Activated CD8-positive, alpha-beta memory T cell treated with anti-CD3 and anti-CD28 coated beads for 1 hour (primary cell): ENCODE measurements at places on chromosomes 7 and 10.

DNA sequence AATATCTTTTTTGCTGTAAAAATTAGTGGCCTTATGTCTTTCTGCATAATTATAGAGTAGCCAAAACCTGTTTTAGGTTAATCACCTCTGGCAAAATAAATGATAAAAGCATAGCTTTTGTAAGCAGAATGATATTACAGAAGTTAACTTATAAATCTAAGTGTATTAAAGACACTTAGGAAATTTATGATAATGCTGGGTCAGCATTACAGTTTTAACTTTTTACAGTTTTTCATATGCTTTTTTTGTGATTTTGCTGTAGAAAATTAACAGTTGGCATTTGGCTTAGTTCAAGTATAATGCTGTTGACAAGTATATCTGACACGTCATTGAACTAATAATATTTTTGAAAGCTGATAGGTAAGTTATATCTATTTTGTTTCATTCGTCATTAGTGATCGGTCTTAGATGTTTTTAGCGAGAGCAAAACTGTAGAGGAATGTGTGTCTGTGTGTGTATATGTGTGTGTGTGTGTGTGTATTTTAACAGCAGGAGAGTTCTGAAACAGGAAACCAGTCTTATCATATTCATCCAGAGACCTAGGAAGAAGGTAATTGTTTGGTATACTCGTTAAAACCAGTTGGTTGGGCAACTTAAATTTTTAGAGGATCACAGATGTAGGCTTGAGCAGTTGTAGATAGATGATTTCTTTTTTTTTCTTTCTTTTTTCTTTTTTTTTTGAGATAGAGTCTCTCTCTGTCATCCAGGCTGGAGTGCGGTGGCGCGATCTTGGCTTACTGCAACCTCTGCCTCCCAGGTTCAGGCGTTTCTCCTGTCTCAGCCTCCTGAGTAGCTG, 15.4 kb downstream of the PTEN start:
- DNase-seq: no peak

DNA sequence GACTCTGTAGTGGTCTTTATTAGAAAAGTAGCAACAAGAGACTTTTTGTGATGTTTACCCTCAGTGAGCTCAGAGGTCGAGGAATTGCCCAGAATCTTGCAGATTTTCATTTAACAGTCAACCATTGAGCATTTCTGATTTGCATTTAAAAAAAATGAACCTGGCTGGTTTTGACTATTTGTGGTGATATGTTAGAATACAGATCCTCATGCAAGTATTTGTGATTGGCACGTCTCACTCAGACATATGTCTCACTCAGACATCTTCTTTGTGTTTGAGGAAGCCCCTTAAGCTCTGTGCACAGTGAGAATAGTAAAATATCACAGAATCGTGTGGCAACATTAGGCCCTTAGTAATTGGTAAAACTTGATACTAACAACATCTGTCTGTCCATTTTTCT, 113.2 kb downstream of the SND1 start:
- DNase-seq: no peak

- DNase-seq: no peak
These were observed 77.2 kb upstream of the FZD1 start for GRCh38 chr7:91187061-91187460.

GRCh38 chr10:132146271-132146671, 40.5 kb upstream of the DPYSL4 start:
- DNase-seq: no peak

- no peak for DNase-seq
These were observed 263.6 kb upstream of the LRGUK start for GRCh38 chr7:133863362-133864061.

DNA sequence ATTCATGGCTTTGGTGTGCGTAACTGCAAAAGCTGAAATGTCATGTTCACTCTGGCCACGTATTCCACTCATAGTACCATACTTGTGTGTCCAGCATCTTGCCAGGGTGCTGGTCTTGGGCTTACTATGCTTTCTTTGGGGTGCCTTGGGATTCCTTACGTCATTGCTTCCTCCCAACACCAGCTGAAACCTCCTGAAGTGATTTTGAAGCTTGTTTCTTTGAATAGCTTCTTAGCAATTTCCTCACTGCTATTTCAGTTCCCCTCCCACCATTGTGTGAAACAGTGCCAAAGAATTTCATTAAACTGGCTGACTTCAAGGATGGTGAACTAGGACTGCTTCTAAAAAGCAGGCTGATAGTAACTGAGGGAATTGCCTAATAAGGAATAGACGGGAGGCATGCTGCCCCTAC, 36.9 kb downstream of the ENTPD1 start:
- DNase-seq: no peak

GRCh38 chr7:47577321-47577919, 4.5 kb downstream of the TNS3 start:
- no peak for DNase-seq

DNA sequence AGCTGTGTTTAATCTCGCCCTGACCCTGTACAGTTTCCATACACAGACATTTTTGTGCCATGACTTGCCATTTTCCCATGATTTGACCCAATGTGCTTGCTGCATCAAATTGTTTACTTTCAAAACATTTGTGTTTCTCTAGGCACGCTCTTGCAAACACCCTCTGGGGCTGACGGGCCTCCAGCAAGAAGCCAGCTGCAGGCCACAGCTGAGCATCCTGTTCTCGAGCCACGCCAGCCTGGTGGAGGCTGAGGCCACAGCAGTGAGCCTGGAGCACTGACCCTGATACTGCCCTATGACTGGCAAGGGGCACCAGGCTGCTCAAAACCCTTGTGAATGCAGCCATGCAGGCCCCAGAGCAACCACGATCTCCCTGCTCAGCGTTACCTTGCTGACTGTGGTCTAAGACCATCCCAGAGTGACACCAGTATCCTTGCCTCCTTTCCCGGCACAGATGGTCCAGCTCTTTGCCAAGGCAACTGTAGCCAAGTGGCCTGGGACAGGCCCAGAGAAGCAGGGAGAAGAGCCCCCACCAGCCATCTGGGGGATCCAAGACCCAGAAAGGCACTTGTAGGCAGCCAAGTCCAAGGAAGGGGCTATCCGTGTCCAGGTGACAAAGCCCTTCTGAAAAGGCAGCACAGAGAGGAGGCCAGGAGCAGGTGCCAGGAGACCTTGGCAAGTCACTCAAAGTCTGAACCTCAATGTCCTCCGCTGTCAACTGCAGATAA, 78.5 kb downstream of the OAT start:
- DNase-seq: no peak

- DNase-seq: no peak
These were observed 274.5 kb upstream of the MGMT start for GRCh38 chr10:129192344-129193128.

DNA sequence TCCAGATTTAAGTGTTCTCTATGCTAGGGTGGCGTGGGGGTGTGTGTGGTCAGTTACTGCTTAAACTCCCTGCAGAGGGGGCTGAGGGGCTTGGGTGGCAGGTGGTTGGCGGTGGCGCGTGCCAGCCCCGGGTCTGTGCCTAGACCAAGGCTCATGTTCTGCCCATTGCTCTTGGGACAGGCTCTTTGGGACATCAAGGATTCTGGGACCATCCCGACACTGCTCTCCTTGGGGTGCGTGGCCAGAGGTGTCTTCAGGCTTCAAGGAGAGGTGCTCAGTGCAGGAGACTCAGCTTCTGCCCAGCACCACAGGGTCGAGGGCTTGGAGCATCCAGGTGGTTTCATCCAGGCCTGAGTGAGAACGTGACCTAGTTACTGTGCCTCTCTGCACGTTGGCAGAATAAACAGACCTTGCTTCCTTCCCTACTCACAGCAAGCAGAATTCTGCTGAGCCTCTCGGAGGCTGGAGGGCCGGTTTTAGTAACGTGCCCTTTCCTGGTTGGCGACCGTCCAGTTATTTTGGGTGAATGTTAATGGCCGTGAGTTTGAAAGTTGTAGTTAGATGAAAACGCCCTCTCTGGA, 39.9 kb downstream of the CAMK1D start:
- no peak for DNase-seq

GRCh38 chr10:82969405-82969804, 1094.4 kb downstream of the NRG3 start:
- DNase-seq: no peak

GRCh38 chr7:20307119-20307518, 23.6 kb upstream of the ITGB8 start:
- no peak for DNase-seq

- DNase-seq: no peak
These were observed 150.0 kb upstream of the IGFBP3 start for GRCh38 chr7:46071076-46071475.

- no peak for DNase-seq
These were observed 29.5 kb downstream of the PLEKHA8 start for GRCh38 chr7:30057741-30058140.

DNA sequence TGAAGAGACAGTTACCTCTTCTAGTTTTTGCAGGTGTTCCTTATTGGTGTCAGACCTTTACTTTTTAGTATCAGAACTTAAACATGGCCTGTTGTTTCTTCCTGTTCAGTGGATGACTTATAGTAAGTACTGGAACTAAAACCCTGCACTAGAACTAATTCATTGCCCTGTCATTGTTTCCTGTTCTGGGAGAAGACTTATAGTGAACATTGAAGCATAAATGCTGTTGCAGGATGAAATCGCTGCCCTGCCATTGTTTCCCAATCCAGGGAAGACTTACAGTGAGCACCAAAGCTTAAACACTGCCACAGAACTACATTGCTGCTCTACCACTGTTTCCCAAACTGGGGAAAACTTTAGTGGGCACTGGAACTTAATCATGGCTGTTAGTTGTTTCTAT, 13.1 kb downstream of the IPMK start:
- DNase-seq: no peak

DNA sequence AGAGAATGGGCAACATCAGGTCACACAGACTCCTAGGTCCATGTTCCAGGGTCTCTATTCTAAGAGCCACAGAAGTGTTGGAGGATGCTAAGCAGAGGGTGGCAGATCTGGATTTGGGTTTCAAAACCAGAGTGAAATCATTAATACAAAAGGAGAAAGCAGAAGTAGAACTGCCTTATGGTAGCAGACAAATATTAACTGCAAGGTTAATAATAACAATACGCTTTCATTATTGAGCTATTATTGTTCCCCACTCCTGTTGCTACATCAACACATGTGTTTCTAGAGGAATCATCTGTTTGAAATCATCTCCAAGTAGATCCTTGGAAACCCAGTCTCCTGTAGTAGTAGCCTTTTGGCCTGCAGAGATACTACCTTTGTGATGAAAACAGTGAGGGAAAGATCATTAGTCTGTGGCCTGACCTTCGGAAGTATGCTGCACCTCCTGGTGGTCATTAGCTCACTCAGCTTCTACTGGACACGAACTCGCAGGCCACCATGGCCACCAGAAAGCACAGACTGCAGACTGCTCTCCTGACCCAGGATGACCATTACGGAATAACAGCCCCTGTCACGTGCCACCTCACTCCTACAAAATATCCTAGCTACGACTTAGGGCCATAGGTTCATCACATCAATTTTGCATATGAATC, 84.6 kb downstream of the XPNPEP1 start:
- no peak for DNase-seq

GRCh38 chr10:93541402-93542357, 24.8 kb upstream of the FFAR4 start:
- DNase-seq: no peak

- no peak for DNase-seq
These were observed 40.9 kb upstream of the KLF6 start for GRCh38 chr10:3825862-3826351.

DNA sequence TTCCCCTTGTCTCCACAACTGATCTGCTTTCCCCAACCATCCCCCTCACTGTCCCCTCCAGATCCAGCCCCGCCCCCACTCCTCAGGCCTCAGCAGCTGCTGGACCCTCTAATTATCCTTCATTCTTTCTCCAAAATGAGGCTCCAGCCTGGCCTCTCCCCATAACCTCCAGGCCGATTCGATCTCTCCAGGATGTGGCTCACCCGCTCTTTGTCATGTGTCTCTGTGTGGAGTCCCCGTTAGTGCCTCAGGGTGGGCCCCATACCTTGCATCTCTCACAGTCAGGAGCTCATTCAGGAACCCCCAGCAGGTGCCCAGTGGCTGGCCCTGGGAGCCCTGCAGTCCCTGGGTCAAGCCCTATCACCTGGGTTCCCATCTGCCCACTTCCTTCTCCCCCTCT, 1.3 kb downstream of the PILRA start:
- no peak for DNase-seq

DNA sequence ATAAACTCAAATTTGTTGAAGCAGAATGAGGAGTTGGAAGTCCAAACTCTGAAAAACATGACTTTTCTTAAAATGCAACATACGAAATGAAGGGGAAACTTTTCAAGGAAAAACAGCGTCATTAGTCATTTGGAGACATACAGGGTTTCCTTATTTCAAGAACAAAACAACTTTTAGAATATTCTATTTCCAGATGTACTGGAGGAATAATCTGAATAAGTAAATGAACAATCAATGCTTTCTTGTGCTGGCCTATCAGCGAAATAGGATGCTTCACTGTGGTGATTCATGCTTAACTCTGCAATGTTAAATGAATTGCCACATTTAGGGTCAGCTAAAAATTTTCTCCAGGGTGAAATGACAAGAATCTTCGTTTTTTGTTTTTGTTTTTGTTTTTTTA, 114.3 kb downstream of the SEMA3C start:
- DNase-seq: no peak

DNA sequence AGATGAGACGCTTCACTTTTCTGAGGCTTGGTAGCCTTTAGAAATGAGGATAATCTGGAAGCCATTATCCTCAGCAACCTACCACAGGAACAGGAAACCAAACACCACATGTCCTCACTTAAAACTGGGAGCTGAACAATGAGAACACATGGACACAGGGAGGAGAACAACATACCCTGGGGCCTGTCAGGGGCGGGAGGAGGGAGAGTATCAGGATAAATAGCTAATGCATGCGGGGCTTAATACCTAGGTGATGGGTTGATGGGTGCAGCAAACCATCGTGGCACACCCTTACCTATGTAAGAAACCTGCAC, 48.9 kb downstream of the LRGUK start:
- no peak for DNase-seq

DNA sequence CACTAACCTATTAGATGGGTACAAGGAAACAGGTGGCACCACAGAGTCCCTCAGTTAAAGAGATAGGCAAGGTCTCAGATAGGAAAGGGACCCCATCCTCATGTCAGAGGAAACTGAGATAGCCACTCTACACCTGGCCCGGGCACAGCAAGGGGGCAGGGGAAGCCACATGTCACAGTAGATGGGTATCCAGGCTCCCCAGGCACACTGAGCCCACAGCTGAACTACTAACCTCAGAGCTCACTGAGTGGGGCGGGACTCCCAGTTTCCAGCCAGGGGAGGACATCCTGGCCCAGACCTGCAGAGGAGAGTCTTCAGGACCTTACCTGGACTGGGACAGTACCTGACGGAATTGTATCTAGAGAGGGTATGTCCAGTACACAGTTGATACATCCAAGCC, 3.7 kb upstream of the CDHR1 start:
- no peak for DNase-seq

DNA sequence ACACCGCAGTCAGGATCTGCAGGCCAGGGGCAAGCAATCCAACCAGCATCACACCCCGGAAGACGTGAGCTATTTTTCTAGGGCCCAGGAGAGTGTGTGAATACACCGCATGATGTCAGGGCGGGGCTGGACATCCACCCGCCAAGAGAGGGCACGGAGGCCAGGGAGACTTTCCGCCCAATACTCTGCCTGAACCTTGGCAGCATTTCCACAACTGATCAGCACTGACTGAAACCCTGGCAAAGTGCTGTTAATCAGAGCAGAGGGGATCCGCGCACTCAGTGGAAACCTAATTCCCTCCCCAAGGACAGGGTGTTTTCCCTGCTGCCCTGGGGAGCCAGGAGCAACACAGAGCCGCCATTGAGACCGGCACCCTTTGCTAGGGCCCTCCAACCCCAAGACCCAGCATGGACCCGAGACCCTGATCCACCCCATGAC, 8.2 kb downstream of the MAD1L1 start:
- no peak for DNase-seq
